ENCODE measurements at places on chromosomes 3 and 15.
A peak's percentile ranks its signal among the peaks of the same experiment; 100 is the strongest.

- no peak for DNase-seq
These were observed 133.8 kb upstream of the RARB start for GRCh38 chr3:25294169-25294805.

DNA sequence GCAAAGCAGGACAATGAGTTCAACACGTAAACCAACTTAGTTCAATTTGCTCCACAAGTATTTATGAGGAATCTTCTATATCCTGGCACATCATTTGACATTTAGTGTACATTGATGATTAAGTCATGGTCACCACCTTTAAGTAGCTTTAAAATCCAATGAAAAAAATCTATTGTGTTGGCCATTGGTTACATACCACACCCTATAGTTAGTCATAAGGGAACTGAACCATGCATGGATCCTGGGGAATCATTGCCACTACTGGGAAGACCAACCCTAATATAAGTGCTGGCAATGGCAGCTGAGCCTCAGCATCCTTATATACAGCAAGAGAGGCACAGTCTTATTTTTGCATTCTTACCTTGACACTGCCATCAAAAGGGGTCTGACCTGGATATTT, 502.5 kb downstream of the MECOM start:
- no peak for DNase-seq

GRCh38 chr15:75918135-75918534, 14.5 kb downstream of the FBXO22 start:
- no peak for DNase-seq

GRCh38 chr15:62618432-62618831, 424.1 kb upstream of the TPM1 start:
- DNase-seq: peak; percentile 94

DNA sequence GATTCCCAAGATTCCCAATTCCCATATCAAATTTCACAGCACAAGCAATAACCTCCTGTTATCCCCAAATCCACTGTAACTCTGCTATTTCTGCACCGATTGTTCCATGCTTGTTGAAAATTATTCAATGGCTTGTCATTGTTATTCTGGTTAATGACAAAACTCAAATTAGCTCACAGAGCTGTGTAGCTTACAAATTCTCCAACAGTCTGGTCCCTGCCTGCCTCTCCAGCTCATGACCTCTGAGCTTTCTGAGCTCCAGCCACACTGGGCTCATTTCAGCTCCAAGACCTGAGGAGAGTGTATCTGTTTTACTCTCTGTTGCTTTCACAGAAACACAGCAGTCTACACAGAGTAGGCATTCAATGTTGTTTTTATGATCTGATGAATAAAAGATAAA, 3.3 kb downstream of the DPPA2 start:
- DNase-seq: no peak

DNA sequence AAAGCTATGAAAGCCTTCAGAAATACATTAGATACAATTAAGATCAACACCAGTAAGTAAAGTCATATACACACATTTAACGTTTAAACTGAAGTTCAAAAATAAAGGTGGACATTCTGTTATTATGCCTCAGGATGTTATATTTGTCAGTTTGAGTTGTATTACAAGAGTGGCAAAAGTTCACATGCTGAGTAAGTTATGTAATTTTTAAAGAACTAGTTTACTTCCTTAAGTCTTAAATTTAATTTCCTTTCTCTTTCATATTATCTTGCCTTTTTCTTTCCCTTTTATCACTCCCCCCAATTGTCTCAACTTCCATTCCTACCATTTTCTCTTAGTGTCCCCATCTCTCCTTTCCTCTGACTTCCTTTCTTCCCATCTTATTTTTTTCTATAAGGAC, 4.9 kb upstream of the GPR87 start:
- no peak for DNase-seq

GRCh38 chr3:164550857-164551256, 527.4 kb downstream of the SI start:
- no peak for DNase-seq

DNA sequence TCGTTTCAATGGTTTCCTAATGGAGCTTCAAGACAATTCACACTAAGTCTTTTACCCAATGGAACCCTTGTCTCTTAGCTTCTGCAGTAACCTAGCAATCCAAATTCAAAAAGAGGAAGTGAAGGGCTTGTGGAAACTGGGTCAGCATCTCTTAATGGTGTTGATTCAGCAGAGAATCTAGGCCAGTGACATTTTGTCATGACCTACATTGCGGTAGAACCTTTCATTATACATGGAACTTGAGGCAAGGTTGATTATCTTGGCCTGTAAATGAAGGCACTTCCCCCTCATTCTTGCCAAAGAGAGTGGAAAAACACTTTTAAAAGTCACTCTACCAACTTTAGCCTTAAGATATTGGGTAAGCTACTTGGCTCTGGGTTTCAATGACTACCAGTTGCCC, 42.8 kb downstream of the C2CD4B start:
- no peak for DNase-seq

- peak; percentile 31 for DNase-seq
These were observed 38.3 kb downstream of the SCAPER start for GRCh38 chr15:76866716-76867321.

DNA sequence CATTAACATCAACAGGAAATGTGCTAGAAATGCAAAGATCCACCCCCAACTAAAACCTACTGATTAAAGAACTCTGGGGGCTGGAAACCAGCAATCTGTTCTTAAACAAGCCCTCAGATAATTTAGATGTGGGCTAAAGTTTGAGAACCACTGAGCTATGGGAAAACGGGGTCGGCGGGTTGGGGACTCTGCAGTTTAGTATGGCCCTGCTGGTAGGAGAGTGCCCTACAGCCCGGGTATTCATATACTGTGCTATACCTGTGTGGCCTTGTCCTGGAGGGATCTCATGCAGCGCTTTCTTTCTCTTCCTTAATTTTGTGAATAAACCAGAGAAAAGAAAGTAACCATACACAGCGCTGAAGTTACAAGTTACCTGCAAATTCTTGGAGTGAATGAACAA, 189.7 kb upstream of the GBE1 start:
- DNase-seq: no peak

GRCh38 chr15:66723826-66724731, 22.0 kb downstream of the SMAD6 start:
- peak; percentile 55 for DNase-seq

DNA sequence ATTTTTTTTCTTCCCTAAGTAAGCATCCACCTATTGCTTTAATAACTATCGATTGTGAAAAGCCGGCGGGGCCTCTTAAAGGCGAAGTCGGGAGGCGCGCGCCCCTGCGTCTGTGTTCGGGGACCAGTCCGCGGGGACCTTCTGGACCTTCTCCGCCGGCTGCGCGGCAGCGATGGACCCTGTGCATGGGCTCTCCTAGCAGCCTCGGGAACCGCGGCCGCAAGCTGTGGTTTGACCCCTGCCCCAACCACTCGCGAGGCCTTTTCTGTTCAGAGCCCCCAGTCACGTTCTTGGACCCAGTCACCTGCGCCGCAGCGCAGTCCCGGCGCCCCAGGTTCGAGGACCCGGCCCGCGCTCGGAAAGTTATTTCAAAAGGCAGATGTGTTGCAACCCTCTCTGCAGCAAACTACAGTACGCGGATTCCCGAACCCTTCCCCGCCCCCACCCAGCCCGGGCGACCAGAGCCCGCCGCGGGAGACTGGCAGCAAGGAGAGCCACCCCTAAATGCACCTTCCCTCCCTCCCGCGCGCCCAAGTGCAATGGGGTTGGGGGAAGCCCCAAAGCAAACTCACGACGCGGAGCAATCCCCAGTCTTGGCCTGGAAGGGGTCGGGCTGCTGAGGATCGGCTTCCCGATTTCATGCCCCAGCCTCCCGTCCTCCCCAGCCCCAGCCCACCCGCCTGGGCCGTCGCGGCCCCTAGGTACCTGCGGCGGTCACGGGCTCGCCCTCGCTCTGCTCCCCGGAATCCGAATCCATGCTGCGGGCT, 684 bp downstream of the TNFAIP8L3 start:
- no peak for DNase-seq

DNA sequence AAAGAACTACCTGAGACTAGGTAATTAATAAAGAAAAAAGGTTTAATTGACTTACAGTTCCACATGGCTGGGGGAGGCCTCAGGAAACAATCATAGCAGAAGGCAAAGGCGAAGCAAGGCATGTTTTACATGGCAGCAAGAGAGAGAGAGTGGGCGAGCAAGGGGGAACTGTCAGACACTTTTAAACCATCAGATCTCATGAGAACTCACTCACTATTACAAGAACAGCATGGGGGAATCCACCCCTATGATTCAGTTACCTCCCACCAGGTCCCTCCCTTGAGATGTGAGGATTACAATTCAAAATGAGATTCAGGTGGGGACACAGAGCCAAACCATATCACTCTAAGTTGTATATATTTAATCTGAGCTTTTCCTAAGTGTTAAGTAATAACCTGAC, 79.0 kb upstream of the MLF1 start:
- DNase-seq: no peak

DNA sequence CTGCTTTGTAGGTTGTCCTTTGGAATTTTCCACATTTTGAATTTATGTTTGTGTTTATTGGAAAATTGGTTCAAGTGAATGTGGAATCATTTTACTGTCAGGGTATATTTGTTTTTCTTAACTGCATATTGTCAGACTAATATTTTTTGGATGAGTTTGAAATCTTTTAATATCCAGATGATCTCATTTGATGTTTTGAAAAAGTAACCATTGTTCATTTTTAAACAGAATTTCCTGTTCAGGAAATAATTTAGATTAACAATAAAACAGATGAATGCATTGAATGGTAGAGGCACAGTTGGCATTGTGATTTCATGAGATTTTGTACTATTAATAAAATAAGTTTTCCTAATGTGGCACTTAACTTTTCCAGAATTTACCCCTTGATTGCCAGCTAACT, 15.5 kb downstream of the TRAK1 start:
- no peak for DNase-seq

DNA sequence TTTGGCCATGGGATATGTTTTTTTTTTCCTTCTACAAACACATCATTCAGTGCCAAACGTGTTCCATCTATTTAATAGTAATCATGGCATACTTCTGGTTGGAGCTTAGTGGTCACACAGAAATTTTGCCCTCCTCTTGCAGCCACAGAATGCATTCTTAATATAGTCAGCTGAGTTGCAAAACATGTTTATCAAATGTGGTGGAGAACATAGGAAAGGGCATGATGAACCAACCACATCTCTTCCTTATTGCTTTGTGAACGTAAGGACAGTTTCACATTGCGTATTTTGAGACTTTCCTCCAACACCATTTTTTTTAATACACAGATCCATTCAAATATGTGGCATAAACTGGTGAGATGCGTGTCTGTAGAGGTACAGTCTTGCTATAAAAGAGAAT, 106.8 kb downstream of the BBX start:
- no peak for DNase-seq

DNA sequence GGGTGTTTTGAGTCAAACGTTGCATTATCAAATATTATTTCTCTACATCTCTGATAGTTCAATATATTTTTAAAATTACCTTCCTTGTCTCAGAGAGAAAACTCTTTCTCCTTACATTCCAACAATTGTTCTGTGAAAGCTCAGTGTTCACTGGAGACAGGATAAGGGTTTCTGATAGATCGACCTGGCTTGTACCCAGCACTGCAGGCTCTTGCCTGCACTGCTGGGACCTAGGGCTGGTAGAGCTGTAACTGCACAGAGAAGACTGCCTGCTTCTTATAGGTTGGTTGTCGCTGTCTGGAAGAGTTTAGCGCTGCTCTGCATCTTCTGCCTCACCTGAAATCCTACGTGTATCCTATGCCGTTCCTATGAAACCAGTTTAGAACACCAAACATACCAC, 249.9 kb upstream of the LRTM1 start:
- DNase-seq: peak; percentile 70

DNA sequence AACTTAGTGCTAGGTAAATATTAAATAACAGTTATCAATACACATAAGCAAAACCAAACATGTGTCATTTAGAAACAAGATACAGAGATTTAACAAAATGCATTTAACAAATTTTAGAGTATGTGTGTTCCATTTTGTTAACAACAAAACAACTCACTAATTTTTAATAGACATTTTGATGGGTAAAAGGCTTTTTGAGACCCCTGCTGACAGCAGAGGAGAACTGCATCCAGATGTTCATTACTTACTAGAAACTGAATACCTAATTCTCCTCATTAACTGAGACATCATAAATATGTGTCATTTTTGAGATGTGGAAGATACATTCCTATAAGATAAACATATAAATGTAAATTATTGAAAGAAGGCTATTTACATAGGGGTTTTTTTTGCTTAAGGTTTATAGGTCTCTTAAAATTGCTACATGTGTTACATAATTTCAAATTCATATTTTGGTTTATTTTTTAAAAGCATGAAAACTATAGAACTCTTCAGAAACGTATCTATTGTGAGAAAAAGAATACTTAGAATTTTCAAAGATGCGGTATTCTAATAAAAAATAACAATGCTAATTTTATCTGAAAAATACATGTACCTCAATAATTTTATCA, 1009.8 kb downstream of the TUSC7 start:
- peak; percentile 28 for DNase-seq

DNA sequence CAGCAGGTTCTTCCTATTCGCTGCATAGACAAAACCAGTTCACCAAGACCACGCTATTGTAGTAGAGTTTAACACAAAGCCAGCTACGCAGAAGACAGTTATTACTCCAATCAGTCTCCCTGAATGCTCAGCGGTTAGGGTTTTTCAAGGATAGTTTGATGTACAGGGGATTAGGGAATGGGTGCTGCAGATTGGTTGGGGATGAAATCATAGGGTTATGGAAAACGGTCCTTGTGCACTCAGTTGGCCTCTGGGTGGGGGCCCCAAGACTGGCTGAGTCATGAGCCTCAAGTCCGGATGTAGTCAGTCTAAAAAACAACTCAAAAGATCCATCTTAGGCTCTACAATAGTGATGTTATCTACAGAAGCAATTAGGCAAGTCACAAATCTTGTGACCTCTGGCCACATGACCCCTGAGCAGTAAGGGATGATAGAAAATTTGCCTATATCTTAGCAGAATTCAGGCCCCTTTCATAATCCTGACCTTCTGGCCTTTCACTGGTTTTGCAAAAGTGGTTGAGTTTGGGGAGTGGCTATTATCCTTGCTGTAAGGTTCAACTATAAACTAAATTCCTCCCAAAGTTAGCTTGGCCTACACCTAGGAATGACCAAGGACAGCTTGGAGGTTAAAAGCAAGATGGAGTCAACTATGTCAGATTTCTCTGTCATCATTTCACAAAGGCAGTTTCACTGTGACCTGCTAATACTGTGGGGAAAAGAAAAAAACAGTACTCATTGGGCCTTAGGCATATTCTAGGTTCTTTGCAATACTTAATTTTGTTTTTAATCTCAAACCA, 57.7 kb downstream of the LIPC start:
- DNase-seq: no peak

- no peak for DNase-seq
These were observed 80.6 kb upstream of the PRR20G start for GRCh38 chr3:127368186-127369032.

DNA sequence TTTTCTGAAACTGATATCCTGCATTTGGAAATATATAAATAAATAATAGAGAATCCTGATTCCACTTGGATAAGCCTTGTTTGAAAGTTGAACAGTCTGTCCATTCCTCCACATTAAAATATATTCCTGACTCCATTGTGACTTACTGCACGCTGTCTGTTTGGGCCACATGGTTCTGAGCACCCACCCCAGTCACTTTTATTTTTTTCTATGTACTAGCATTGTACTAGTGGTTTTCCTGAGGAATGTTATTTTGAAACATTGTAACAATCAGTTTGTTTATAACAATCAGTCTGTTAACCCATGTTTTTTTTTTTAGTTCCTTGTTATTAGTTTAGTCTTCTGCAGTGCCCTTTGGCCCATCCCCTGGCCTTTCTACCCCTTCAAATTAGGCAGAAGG, 87.4 kb upstream of the CCNL1 start:
- DNase-seq: no peak

Measured in fibroblast of skin of abdomen (primary cell).